ENCODE measurements at places on chromosomes 6 and 20.

GRCh38 chr6:8589941-8590729, 154.8 kb upstream of the SLC35B3 start:
- DNase-seq: no peak

DNA sequence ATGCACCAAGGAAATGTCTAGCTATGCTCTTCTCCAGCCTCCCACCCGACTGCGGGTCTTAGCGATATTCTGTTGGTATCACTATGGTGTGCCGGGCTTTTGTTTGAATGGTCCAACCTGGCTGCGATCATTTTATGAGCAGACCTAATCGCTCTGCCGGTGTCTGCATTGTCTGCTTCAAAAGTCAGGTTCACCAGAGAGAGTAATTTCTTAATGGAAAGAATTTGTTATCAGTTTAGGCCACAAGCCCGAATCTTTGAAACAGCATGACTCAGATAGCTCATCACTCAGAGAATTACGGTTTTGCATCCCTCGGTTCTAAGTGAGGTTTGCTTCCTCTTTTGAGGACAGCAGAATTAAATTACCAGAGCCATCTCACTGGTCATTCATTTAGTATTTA, 521.0 kb upstream of the ARID1B start:
- no peak for DNase-seq

- DNase-seq: no peak
These were observed 169.7 kb upstream of the GGTLC1 start for GRCh38 chr20:24158281-24158680.

DNA sequence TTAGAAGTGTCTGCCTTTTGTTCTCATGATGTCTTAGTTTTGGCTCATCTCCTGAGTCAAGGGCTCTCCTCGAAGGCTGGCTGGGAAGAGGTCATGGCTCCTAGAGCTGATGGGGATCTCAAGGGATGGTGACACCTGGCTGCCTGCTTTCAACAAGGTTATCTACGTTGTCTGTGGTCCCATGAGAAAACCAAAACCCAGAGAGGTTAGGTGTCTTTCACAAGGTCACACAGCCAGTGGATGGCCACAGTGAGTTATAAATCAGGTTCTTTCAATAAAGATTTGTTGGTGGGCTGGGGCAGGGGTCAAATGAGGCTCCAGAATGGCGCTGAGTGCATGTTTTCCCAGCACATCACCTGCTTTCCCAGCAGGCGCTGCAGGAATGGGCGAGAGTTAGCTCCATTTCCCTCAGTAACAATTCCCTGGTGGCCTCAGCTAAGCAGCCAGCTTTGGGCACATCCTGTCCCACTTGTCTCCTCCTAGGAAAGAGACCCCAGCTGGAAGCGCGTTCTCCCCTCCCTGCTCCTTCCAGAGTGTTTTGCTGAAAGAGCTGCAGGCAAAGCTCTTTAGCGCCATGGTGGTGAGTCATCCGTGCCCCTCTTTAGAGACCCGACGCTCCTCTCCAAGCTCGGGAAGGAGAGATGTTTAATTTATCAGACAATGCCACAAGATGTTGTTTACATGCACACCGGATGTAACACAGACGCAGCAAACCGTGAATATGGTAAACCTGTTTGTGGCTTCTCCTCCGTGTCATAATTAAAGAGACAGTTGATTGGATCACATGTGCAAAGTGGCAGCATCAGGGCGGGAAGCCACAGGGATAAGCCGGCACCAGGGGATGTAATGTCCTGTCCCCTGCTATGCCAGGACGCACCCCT, 109.7 kb downstream of the LRFN2 start:
- DNase-seq: no peak

DNA sequence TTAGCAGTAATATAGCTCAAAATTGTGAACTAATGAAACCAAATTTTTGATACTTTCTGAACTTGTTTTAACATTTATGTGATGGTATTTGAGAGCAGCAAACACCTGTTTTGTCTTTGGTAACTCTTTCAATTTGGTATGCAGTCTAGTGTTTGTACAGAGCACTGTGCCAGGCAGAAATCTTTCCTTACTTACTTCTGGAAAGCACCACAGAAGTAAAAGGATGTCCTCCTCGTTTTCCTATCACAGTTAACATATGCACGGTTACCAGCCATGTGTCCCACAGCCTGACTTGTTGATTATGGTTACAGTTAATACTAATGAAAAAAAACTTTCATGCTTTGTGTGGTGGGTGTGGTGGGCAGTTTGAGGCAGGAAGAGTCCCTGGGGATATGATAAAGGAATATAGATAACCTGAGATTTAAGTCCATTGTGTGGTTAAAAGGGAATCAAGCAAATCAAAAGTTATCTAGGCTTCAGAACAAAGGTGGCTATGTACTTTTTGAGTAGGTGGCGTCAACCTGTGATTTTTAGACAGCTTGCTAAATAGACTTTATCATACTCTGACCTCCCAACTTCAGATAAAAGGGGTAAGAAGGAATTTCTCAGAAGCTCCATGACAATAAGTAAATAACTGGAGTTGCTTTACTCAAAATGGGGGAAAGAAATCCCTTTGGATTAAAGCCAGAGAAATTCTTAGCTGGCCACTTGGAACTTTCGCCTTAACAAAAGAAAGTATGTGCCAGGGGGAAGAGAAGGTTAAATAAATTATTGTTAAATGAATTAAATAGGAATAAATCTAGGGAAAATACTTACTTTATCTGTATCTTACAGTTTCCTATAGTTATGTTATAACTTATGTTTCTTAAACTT, 20.1 kb upstream of the COL10A1 start:
- DNase-seq: no peak

DNA sequence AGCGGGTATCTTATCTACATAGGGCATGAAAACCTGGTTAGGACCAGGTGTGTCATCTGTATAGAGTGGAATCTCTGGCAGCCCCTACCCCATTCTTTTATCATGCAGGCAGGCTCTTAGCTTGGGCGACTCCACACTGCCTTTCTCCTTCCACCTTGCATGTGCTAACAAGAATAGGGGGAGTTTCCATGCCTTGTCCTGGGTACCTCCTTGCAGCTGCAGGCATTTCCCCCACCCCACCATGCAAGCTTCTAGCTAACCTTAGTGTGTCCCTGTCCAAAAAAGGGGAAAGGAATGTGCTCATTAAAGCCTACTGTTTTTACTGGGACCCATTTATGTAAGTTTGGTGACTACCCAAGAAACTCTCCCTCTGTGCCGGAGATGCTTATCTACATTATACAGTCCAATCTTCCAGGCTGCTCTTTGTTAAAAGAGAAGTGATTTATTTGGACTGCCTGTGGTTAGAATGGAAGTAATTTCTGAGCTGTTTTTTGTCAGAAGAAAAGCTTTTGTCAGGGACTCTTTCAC, 10.5 kb upstream of the CEP43 start:
- no peak for DNase-seq

GRCh38 chr20:38602185-38602581, 574 bp downstream of the ARHGAP40 start:
- DNase-seq: no peak

GRCh38 chr20:8534368-8535160, 402.5 kb downstream of the PLCB1 start:
- DNase-seq: no peak

All from HS-27A (cell line).